ENCODE measurements at places on chromosomes 6 and 20.

- no peak for DNase-seq
Observed at GRCh38 chr20:3786126-3786484, 435 bp downstream of the CENPB start.

DNA sequence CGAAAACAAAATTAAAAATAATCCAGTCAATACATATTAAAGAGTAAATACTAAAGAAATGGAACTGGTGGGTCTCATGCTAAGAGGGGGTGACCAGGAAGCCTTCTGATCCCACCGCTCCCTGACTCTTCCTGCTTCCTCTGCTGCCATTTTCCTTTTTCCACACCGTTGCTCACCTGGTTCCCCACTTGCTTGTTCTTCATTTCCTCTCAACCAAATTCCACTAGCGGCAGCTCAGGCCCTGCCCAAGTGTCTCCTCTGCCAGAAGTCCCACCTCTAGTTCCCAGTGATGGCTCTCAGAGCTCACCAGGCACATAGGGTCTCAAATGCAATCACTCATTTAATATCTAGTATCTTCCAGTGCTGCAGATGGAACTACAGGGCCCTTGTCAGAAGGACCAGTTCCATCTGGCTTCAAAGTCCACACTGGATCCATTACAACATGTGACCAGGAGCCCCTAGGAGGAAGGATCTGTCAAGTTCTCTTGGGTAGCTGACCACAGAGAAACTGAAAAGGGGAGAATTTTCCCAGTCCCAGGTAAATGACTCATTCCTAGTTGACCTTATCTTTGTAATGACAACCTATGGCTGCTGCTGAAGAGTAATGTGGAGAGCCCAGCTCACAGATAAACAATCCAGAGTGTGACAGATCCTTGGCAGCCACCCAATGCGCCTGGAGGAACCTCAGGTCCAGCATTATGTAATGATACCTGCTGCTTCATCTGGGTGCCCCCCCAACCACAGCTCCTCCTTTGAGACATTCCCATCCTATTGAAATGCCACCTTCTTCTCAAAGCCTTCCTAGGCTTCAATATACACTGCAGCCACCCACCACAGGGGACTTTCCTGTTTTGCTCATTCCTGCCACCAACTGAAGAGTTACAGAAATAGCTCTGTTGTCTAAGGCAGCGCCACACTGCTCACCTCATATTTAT, 38.2 kb downstream of the ELMO2 start:
- DNase-seq = no peak

DNA sequence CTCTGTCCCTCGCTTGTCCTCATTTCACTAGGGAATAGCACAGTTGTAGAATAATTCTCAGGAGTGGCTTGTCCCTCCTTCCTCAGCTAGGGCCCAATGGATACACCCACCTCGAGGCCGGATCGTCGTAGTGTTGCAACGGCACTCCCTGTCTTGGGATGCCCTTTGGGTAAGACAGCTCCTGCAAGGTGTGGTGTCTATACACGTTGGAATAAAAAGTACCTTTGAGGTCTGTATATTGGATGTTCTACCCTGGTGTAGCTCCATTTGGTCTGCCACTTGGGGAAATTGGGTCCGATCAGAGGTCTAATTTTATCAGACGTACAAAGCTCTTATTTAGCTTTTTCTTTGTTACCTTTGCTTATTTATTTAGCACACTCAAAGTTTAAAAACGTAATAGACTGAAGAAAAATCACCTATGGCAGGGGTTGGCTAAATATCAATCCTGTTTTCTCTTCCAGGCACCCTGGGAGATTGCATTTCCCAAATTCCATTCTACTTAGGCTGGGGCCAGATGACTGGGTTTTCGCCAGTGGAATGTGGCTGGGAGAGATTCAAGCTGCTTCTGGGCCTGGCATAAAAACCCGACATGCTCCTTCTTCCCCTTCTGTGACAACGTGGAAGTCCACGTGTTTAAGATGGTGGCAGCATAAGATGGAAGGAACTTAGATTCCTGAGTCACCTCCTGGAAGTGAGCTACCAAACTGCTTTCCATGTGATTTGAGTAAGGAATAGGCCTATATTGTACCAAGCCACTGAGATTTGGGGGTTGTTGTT, 82.3 kb upstream of the CD83 start:
- no peak for DNase-seq

DNA sequence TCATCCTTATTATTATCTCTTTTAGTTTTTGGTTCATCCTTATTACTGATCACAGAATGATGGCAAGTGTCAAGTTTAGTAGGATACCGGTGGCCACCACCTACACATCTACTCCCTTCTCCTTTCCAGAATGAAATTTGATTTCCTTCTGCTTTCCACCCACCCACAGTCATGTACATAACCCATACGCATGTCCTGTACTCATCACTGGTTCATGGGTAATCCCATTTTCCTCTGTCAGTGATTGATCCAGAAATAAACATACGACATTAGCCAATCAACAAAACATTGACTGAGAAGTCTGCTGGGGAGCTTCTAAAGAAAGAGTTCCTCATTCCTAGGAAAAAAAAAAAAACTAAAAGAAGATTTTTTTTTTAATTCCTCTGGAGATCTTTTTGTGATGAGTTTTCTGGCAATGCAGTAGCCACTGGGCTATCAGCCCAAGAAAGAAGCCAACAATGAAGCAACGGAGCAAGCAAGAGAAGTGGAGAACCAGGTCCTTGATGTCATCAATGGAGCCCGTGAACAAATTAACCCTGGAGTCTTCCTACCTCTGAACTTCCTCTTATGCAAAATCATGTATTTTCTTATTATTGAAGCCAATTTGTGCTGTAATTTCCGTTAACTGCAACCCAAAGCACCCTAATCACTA, 127.8 kb downstream of the TASP1 start:
- DNase-seq = no peak

Measured in DMS153 (cell line).